Nephron progenitor cell (in vitro differentiated cells): ENCODE measurements at places on chromosomes 3 and 15.

- DNase-seq = no peak
Measured at GRCh38 chr3:158165141-158165655, 55.3 kb downstream of the RSRC1 start.

- no peak for DNase-seq
Measured at GRCh38 chr3:99839613-99840012, 22.0 kb downstream of the CMSS1 start.

GRCh38 chr15:68315495-68316031 lies 38.0 kb downstream of the FEM1B start:
- peak; percentile 46 for DNase-seq

GRCh38 chr3:114494498-114494897 lies 200.7 kb downstream of the TIGIT start:
- DNase-seq = no peak

GRCh38 chr15:94234300-94234699 lies 2.9 kb downstream of the MCTP2 start:
- DNase-seq = no peak

DNA sequence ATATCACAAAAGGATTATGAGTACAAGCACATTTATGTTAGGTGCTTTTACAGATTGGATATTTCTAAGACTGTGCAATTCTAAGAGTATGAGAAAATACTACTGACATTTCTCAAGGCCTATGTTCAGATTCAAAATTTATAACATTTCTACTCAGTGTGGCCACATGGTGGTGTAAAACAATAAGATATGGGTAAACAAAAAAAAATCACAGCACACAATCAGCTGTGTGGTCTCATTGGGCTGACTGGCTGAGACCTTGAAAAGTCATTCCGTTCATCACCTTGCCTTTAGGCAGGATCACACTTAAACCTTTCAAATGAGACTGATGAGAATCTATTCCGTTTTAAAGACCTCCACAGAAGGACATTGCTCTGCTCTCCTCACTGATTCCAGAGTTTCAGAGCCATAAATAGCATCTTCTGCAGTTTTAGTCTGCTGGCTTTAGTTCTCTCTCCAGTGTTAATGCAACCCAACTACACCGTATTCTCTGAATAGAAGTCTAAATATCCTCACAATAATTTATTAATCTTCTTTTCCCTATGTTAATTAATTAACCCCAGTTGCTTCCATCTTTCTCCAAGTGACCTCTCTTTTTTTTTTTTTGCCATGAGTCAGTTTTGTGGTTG lies 158.2 kb downstream of the SPATA16 start:
- no peak for DNase-seq

- no peak for DNase-seq
Measured at GRCh38 chr15:70166506-70167087, 68.9 kb upstream of the TLE3 start.

DNA sequence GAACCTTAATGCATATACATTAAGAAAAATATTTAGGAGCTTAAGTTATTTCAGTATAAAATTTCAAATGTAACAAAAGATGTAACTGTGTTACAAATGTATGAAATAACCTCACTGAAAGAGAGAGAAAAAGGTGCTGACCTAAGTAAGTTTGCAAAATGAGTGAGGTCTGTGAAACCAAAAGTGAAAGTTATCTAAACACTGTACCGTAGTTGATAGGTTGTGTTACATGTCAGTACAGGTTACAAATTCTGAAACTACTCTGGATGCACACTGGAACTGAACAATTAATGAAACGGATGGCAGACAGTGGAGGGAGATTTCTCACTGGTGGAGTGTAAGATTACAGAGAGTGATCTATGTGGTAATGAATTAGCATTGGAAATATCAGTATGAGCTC lies 420.7 kb downstream of the ZNF385D start:
- no peak for DNase-seq

GRCh38 chr3:159950156-159950898 lies 38.3 kb upstream of the IL12A start:
- no peak for DNase-seq

DNA sequence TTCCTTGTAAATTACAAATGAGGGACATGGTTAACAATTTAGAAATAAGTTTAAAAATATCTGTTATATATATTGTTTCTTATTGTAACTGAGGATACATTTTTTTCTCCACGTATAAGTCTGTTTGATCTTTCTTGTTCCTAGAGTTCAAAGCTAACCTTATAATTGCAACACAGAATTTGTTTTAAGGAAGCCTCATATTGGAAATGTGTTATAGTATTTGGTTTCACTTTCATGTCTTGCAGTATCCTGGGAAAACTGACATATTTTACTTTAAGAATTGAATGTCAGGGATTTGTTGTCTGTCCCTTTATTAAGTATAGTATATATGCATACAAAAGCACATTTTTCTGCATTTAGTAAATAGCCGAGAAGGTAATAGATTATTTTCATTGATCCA lies 23.5 kb upstream of the NIT2 start:
- DNase-seq = no peak
